ENCODE measurements at places on chromosomes 6 and 20. TPM values are rescaled to one million over a fixed set of nuclear protein-coding genes. Genes with fewer than 3 reads are reported as not detected.

DNA sequence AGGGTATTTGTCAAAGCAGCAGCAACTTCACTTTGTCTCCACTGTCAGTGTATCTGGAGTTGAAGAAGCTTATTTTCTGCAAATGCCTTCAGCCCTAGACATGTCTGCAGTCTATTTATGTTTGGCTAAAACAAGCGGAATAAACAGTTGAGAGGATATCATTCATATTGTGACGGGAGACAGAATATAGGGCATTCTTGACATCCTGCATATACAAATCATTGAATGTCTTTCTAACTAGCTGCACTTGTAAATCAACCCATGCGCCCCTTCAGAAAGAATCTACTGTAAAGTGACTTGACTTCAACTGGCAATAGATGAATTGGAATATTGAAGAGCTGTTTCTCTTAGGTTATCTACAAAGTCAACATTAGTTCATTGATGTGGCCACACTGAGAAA is 258.9 kb downstream of the TSHZ2 start:
- no peak overlapping the region for H3K4me3 ChIP-seq
- no peaks in the 10 kb centered on the region for H3K36me3 ChIP-seq
- H3K27ac ChIP-seq = no peak overlapping the region
- no peaks in the 10 kb centered on the region for H3K27me3 ChIP-seq

DNA sequence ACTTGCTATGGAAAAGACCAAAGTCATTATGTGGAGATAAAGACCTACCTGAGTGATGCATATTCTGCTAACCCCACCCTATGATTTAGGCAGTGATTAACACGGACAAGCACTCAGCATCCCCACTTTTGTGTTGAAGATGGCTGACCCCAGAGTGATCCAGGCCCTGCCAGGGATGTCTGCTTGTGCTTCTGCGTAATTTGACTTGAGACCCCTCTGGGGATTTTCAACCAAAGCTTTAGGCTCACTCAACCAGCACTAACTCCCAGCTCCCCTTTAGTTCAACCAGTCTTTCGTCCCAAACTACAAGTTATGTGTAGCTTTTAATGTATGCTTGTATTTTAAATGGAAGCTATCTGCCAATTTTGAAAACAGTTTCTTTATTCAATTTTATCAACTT is 538.0 kb upstream of the ID4 start:
- no peak overlapping the region for H3K4me3 ChIP-seq
- H3K36me3 ChIP-seq = no peaks in the 10 kb centered on the region
- H3K27me3 ChIP-seq = no peaks in the 10 kb centered on the region

The TRIM15 gene
- total RNA-seq = not detected

The HSPA12B gene
- total RNA-seq = 17.9 TPM

The PLTP gene
- total RNA-seq = 70.0 TPM

The LBP gene
- total RNA-seq = 3.4 TPM
